ENCODE measurements at places on chromosomes 7 and 10.
A peak's percentile ranks its signal among the peaks of the same experiment; 100 is the strongest.

GRCh38 chr10:13852872-13853271, 266.1 kb downstream of the PRPF18 start:
- no peak for DNase-seq

GRCh38 chr7:4113976-4114375, 568.1 kb upstream of the FOXK1 start:
- no peak for DNase-seq

DNA sequence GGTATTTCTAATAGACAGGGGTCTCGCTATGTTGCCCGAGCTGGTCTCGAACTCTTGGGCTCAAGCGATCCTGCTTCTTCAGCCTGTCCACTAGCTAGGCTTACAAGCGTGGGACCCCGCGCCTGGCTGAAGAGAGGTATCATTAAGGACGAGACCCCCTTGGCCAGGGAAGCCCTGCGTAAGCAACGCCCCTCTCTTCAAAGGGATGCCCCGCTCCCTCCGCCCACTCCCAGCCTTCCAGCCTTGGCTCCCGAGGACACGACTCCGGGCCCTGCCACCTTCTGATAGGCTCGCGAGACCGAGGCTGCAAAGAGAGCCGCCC, 220 bp upstream of the ZKSCAN5 start:
- DNase-seq: peak; percentile 99

GRCh38 chr10:97117372-97117771, 68.4 kb downstream of the SLIT1 start:
- DNase-seq: peak; percentile 54

Data from WERI-Rb-1 (cell line).